ENCODE measurements at places on chromosomes 4 and X. TPM values are rescaled to one million over a fixed set of nuclear protein-coding genes. Genes with fewer than 3 reads are reported as not detected.

- DNase-seq, result no peak
These were observed 137.4 kb upstream of the GUCY1A1 start for GRCh38 chr4:155529272-155529671.

DNA sequence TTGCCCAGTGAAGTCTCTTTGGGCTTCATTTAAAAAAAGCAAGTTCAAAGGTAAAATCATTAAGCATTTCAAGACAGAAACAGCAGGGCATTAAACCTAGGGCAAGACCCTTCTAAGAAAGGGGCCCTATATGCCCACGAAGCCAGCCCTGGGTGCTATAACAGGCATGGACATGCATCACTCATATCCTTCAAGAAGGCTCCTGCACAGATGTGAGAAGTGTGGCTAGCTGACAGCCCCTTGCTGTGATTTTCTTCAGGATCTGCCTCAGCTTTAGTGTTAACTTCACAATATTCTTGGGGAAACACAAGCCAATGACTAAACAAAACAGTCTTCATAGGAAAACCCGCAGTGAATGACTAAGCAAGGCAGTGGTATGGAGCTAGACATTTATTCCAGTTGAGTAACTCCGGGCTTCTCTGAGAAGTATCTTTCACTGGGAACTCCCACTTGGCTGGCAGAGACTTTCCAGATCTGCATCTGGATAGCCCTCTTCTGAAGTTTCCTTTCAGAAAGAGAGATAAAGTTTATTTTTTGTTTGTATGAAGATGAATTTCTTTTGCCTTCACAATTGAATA, 11.9 kb upstream of the MAOA start:
- peak; percentile 65 for DNase-seq

DNA sequence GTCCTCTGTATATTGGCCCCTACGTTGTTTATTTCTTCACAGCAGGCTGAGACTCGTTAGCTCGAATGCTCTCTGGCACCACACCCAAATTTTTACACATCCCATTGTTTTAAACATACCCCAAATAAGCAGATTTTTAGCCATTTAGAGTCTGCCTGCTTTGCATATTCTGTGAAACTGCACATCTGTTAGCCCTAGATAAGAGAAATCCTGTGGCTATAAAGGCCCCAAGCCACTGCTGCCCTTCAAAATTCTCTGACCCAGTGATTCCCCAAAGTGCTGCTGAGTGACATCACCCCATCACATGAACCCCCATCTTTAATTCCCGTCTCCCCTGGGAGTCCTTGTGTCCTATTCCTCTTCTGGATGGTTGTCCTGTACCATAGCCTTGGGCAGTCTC, 20.8 kb downstream of the TEX13C start:
- DNase-seq, result no peak

GRCh38 chr4:90950385-90950841, 823.2 kb downstream of the CCSER1 start:
- no peak for DNase-seq

- DNase-seq, result no peak
These were observed 4.2 kb downstream of the ELF4 start for GRCh38 chrX:130106071-130106470.

GRCh38 chr4:83974111-83974780, 438.3 kb downstream of the GPAT3 start:
- DNase-seq, result no peak

GRCh38 chrX:150533863-150534262, 34.6 kb upstream of the MTM1 start:
- DNase-seq, result no peak

DNA sequence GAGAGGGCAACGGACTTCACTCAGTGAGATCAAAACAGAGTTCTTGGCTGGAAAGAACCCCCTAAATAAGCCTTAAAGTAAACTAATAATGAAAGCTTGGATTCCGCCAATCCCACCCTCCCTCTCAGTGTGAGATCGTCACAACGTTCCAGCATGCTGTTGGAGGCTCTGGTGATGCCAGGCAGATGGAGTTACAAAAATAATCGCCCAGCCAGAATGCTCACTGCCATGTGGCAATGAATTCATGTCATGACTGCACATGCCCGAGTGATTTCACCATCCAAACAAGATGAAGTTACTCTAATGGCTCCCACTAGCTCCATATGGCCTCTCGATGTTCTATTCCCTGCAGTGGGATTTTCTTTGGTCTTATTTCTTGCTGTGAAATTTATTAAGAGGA, 248.0 kb downstream of the SPATA18 start:
- DNase-seq, result no peak

- DNase-seq, result no peak
These were observed 38.0 kb downstream of the MAGEE2 start for GRCh38 chrX:75746891-75747639.

DNA sequence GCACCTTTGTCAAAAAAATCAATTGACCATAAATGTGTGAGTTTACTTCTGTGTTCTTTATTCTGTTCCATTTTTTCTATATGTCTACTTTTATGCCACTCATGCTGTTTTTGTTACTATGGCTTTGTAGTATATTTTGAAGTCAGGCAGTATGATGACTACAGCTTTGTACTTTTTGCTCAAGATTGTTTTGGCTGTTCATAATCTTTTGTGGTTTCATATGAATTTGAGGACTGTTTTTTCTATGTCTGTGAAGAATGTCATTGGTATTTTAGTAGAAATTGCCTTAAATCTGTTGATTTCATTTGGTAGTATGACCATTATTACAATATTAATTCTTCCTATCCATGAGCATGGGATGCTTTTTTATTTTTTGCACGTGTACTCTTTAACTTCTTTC, 346.8 kb downstream of the PPP3CA start:
- DNase-seq, result no peak

DNA sequence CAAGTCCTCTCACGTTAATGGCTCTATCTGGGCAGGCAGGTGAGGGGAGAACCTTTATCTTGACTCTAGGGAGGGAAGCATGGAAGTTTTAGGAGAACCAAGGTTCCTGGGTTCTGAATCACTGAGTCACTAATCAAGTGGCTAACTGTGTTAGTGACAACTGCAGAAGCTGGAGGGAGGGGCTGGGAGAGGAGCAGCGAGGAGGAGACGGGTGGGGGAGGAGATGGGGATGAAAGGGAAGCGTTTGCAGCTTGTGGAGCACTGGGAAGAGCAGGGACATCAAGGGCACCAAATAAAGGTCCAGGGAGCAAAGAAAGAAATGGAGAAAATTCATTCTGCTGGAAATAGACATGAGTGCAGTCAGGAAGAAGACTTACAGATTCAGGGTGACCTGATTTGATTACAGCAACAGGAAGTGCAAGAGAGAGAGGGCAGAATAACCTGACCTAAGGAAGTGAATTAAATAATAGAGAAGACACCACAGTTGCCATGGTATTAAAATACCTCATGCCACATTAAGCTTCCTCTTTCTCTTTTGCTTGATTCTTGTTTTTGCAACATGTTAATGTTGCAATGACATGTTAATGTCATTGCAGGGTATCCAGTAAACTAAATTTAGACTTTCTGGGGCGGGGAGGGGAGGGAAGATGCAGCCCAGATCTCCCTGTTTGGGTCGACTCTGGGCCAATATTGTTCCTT, 4.5 kb upstream of the SETD7 start:
- no peak for DNase-seq

- DNase-seq, result no peak
These were observed 129.0 kb upstream of the RASGEF1B start for GRCh38 chr4:81600520-81601357.

- peak; percentile 74 for DNase-seq
These were observed 9.5 kb downstream of the IDS start for GRCh38 chrX:149495573-149496071.

DNA sequence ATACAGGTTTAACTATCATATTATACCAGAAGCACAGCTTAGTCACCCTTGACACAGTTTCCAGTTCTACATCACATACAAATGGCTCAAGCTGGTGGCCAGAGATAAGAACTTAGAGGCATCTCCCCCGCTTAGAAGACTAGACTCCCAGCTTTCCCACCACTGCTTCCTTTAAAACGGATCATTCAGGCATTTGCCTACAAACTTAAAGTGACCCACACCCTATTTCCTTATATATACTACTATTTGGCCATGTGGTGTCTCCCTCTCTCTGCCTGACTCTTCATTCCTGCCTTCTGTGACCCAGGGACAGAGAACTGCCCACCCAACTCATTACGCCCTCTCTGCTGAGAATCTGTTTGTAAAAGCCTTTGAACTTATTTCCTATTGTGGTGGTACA, 781.2 kb upstream of the DIAPH2 start:
- no peak for DNase-seq

GRCh38 chr4:79163981-79164490, 161.8 kb downstream of the NAA11 start:
- DNase-seq, result no peak

Gene TEX11
- not detected for total RNA-seq

Gene ASB5
- not detected for total RNA-seq

Gene TMPRSS11B
- total RNA-seq, result not detected

Gene GJB1
- total RNA-seq, result not detected

Gene PAGE2B
- total RNA-seq, result not detected

Gene SPATA4
- total RNA-seq, result 0.34 TPM

Gene AKAP14
- total RNA-seq, result not detected

Gene UGT2B17
- not detected for total RNA-seq

Gene CXCL9
- total RNA-seq, result not detected

Gene ARHGEF38
- 0.75 TPM for total RNA-seq

Gene GCNA
- total RNA-seq, result 4.1 TPM

Gene SSX2
- not detected for total RNA-seq

Gene RBM3
- 285 TPM for total RNA-seq

Gene HS3ST1
- 2.4 TPM for total RNA-seq

Gene GRIA2
- not detected for total RNA-seq

Gene CSAG2
- not detected for total RNA-seq

Gene BTK
- not detected for total RNA-seq

Gene ATP6AP1
- 78.3 TPM for total RNA-seq

Gene LNX1
- 6.9 TPM for total RNA-seq

All from kidney epithelial cell (primary cell).